A549 (cell line): ENCODE measurements at places on chromosomes 6 and 20. TPM values are rescaled to one million over a fixed set of nuclear protein-coding genes. Genes with fewer than 3 reads are reported as not detected.
A peak's percentile ranks its signal among the peaks of the same experiment; 100 is the strongest.

Gene NR2E1
- 0.08 TPM in 2 of 3 replicates, not detected in the other for polyA plus RNA-seq

Gene SNAI1
- 8.0 to 11.1 TPM (median 10.7 TPM) in 3 replicates for polyA plus RNA-seq

Gene SLC17A4
- 0.04 TPM in 2 of 3 replicates, not detected in the other for polyA plus RNA-seq

Gene HSPA1A
- polyA plus RNA-seq: 129 to 204 TPM (median 194 TPM) in 3 replicates

Gene GSTA3
- polyA plus RNA-seq: not detected in 3 replicates

Gene LPA
- polyA plus RNA-seq: not detected in 3 replicates

Gene PEDS1
- polyA plus RNA-seq: 23.1 to 26.5 TPM (median 25.8 TPM) in 3 replicates

Gene ZC2HC1B
- not detected in 3 replicates for polyA plus RNA-seq

Gene MEP1A
- polyA plus RNA-seq: not detected in 3 replicates

- no peak for DNase-seq
Observed at GRCh38 chr6:162873537-162873936, 145.8 kb downstream of the PACRG start.

GRCh38 chr6:125919618-125920017, 37.0 kb upstream of the HINT3 start:
- DNase-seq: no peak

DNA sequence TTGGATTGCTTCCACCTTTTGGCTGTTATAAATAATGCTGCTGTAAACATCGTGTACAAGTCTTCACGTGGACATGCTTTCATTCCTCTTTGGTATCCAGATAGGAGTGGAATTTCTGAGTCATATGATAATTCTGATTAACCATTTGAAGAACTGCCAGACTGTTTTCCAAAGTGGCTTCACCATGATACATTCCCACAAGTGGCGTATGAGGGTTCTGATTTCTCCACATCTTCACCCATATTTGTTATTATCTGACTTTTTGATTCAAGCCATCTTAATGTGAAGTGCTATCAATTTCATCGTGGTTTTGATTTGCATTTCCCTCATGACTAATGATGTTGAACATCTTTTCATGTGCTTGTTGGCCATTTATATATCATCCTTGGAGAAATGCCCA, 2.9 kb upstream of the SNRPB start:
- no peak for DNase-seq

DNA sequence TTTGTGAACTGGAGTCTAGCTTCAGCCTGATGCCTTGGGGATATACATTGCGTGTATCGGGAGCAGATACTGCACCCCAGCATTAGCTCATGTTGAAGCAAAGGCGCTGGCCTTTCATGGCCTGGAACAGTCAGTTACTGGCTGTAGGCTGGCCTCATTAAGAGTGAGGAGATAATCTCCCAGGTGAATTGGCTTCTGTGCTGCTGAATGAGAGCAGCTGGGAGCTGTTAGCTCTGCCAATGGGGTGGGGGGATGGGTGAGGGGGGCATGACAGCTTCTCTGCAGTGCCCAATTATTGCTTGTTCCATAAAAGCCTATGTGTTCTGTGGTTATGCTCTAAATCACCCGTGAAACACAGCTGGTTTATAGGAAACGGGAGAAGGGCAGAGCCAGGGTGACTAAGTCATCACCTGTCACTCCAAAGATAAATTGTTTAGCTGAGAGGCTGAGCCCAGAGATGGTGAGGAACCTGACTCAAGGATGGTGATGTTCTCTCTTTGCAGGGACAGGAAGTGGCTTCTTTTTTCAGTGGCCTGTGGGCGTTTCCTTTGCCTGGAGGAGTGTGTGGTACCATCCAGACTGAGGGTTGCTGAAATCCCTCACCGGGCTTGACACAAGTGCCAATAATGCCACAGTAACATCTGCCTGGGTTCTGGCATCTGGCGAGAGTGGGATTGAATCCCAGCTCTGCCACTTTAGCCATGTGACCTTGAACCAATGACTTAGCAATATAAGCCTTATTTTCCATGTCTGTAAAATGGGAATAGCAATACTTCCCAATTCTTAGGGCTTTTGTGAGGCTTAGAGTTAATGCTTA, 170.8 kb downstream of the BCAS1 start:
- peak; percentile 80 for DNase-seq

DNA sequence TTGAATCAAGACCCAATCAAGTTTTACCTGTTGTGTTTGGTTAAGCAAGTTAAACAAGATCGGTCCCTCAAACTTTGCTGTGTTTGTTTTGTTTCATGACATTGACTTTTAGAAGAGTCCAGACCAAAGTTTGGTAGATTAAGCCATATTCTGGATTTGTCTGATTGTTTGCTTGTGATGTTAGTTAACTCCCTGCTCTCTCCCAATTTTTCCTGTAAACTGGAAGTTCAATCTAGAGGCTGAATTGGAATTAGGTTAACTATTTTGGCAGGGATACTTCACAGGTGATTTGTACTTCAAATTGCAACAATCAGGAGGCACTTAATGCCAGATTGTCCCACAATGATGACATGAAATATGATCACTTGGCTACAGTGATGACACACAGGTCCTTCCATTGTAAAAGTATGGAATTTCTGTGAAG, 13.6 kb upstream of the SH3BGRL2 start:
- DNase-seq: no peak

GRCh38 chr6:105453968-105454367, 51.1 kb upstream of the PREP start:
- DNase-seq: no peak

DNA sequence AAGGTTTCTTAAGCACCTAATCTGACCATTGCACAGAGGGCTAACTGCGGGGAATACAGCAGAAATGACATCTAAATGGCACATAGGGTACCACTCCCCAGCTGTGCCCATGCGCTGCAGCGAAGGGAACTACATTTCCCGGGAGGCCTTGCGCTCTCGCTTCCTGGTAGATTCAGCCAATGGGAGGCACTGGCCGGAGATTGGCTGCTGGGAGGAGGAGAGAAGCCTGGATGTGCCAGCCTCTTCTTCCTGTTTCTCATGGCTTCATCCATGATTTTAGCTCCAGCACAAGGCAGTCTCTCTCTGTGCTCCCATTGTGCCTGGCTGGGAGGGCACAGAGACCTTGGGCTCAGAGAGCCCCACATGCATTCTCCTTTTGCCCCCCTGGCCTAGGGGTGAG, 101.7 kb upstream of the FOXA2 start:
- peak; percentile 80 for DNase-seq

DNA sequence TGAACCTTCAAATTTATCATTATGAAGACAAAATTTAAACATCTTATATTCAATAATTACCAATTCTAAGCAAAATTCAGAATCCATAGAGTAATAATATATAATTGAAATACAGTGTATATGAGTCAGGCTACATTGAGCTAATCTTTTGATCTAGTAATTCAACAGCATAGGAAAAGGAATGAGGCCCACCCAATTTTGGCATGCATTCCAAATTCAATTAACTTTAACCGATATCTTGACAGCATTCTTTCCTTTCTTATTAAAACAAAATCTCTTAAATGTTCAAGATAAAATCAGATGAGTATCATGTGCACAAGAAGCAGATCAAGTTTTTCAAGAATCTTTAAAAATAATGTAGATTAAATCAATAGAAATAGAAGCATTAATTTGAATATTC, 132.9 kb upstream of the QKI start:
- no peak for DNase-seq

- DNase-seq: peak; percentile 71
Observed at GRCh38 chr6:40907198-40907701, 131.8 kb downstream of the UNC5CL start.

DNA sequence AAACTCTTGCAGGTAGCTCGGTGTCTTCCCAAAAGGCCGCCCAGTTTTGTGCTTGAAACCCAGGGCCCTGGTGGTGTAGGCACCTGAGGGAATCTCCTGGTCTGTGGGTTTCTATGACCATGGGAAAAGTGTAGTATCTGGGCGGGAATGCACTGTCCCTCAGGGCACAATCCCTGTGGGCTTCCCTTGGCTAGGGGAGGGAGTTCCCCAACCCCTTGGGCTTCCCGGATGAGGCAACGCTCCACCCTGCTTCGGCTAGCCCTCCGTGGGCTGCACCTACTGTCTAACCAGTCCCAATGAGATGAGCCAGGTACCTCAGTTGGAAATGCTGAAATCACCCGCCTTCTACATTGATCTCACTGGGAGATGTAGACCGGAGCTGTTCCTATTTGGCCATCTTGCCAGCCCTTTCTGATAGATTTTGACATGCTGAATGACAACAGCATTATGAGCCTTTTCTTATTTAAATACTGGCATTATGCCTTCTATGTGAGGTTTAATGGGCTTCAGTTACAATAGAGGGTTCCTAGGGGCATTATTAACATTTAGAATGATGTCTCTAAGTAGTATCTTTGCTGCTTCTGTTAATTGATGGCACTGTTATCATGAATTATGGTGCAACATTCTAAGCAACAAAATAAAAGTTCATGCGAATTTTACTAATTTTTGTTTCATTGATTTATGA, 133.7 kb upstream of the FLRT3 start:
- DNase-seq: no peak

DNA sequence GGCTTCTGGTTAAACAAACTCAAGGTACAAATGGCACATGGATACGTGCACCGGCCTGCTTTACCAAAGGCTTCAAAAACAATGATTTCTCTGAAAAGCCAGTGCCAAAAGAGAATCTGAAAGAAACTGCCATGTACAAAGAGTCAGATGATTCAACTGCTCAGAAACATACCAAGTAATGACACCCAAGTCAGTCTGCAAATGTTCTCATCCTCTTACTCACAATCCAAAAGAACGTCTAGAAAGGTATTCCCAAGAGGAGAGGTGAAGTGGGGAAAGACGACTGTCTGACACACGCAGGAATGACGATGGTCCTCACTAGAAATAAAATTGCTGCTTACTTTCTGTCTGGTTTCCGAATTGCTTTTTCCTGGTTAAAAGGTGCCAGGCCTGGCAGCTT, 52.9 kb downstream of the NFATC2 start:
- no peak for DNase-seq

DNA sequence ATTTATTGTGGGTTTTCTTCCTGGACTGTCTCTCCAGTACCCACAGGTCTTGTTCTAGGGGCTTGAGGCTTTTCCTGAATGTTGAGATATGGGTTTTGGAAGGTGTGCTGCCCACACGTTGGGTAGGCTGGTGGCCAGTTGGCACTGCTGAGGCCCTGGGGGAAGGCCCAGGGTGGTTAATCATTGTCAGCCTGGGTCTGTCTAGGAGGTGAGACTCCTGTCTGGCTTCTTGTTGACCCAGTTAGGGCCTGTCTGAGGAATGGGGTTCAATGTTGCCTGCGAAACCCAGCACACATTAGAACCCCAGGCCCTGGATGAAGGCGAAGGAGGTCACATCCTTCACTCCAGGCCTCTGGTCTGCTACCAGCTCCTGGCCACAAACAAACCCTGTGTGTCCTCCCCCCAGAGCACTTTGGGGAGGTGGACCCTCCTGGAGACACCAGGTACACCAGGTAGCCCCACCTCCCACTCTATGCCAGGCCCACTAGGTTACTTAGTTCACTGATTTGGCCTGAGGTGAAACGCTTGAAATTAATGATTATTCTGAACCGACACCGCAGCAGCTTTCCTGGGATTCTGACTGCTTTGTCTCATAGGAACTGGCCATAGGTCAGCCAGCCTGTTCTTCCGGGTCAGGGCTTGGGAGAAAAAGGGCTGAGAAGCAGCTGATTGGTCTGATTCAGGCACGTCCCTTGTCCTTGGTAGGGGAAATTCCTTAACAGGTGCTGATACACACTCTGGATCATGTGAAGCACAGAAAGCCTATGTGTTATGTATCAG, 15.2 kb downstream of the DNMT3B start:
- peak; percentile 53 for DNase-seq

- DNase-seq: no peak
Observed at GRCh38 chr6:131945971-131946370, 5.2 kb downstream of the CCN2 start.

DNA sequence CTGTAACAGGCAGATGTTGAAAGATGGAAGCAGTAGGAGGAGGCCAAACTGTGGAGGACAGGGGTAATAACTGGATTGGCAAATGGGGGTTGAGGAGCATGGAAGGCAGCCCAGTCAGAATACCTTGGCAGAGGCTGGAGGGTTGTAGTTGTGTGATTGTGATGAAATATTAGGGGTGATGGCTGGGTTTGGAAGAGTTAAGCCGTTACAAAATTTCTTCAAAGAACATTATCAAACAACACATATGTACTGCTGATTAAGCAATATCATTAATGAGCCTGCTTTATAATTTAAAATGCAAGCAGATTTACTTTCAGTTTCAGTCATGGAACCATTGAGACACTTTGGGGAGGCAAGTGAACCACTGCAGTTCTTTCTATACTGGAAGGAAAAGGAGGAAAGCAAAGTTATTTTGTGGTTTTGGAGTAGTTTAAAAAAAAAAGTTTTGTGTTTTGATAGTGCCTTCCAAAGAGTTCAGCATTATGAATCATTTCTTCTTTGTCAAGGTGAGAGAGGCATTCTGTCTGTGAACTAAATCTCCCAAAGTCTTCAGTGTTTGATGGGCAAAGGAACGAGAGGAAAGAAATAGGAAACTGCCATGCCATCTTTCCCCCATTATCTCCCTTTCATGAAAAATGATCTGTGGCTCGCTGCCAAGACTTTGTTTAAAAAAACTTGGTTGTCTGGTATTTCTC, 20.7 kb downstream of the FOXO3 start:
- DNase-seq: no peak

- no peak for DNase-seq
Observed at GRCh38 chr6:55836945-55837344, 38.4 kb downstream of the BMP5 start.

- DNase-seq: no peak
Observed at GRCh38 chr20:428658-429200, 20.6 kb downstream of the RBCK1 start.
